ENCODE measurements at places on chromosomes 5 and 9.

DNA sequence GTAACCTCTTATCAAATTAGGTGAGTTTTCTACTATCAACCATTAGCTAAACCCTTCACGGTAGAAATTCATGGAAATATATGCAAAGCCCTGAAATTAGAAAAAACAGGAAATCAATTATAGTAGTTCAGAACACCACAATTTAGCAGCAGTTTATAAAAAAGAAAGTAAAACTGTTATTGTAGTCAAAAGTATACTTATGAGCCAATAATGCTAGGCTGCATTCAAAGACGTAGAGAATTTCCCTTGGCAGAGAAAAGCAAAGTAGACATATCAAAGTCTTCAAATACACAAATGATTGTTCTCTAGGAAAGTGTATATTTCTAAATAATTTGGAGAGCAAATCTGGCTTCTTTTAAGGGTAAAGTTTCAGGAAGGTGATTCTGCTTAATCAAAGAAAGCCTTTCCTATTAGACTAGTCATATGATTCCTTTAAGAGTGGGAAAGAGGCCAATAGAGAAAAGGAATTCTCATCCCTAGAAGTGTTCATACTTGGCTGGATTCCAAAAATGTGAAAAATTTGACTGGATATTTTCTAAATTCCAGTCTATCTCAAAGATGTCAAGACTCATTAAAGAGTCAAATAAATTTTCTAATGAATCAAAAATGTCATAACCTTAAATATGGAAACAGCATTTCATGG lies 185.5 kb downstream of the SMC2 start:
- DNase-seq: no peak

DNA sequence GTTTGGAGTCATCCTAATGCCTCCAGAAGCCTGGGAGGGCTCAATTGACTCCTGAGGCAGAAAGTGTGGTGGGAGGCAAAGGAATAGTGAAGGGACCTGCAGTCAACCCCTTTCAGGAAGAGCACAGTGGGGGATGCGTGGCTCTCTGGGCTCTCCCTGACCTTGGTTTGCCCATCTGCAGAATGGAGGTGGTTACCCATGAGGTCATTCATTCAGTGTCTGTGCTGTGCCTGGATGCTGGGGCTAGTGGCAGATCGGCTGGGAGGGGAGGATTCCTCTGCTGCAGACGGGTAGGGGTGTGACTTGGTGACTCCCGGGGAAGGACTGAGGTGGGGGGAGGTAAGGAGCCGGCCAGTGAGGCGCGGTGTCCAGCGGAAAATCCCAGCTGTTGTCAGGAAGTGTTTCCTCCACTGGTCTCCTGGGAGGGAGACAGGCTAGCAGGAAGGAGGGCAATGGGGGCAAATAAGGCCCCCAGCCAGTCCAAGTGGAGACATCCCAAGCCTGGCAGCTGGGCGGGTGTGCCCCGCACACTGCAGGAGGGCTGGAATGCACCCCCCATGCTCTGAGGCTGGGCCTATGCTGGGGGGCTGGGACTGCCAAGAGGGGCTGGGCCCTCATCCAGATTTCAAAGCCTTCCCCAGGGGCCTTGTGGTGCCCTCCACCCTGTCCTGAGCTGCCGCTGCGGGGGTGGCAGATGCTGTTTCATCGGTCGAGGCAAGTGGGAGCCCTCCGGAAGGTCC lies 10.9 kb downstream of the CXXC5 start:
- no peak for DNase-seq

DNA sequence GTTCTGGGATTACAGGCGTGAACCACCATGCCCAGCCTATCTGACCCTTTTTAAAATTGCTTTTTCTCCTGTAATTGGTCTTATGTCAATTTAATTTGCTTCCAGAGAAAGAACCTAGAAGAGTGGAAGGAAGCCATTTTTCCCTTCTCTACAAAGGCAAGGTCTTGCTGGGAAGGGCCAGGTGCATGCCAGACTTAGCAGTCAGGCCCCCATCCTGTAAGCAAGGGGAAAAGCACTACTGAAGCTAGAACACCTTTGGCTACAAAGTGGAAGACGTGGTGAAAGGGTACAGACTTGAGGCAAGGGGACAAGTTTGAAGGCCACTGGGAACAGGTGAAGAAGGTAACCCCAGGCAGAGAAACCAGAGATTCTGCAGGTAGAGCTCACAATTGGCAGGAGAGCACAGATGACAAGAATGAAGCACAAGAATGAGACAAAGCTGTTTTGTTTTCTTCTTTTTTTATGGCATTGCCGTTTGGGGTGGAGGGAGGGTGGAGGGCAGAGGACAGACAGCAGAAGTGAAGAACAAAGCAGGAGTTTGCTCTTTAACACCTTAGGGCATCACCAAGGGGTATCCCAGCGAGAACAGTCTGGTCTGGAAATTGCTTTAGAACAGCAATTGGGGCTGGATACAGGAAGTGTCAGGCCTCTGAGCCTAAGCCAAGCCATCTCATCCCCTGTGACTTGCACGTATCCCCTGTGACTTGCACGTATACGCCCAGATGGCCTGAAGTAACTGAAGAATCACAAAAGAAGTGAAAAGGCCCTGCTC lies 72.9 kb downstream of the SERINC5 start:
- no peak for DNase-seq

DNA sequence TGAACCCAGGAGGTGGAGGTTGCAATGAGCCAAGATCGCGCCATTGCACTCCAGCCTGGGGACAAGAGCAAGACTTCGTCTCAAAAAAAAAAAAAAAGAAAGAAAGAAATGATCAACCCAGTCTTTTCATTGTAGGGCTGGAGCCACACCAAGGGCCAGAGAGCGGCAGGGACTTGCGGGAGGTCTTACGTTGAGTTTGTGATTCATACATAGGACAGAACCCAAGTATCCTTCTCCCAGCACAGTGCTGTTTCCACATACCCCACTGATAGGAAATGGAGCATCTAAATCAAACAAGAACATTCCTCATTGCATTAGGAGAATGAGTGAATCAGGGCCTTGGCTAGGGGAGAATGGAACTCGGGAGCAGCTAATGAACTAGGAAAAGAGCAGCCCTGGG lies 3.5 kb upstream of the TNIP1 start:
- DNase-seq: no peak

DNA sequence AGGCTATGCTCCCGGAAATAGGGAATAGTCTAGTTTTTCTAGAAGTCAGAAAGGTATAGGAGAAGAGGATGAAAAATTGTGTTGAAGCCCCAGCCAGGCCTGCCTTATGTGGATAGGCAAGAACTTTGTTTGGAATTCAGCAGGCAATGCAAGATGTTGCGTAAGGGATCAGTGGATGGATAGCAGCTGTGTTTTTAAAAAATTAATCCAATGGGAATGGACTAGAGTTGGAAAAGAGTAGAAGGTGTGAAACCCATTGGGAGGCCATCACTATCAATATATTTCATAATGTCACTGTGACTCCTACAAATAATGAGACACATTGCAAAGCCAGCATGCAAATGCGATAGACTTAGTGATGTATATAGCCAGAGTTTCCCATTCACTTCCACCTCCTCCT lies 281.9 kb downstream of the MARCHF11 start:
- no peak for DNase-seq

- DNase-seq: peak; percentile 31
These were observed 14.2 kb upstream of the RALGDS start for GRCh38 chr9:133135146-133135745.

DNA sequence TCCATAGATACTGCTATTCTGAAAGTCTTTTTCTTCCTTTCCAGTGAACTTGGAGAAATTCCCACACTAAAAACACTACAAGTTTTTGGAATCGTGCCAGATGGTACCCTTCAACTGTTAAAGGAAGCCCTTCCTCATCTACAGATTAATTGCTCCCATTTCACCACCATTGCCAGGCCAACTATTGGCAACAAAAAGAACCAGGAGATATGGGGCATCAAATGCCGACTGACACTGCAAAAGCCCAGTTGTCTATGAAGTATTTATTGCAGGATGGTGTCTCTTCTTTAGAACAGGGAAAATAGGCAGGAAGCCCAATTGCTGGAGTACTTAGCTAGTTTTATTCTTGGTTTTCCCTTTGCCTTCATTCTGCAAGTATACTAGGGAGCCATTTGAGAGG lies 29.9 kb downstream of the SKP2 start:
- DNase-seq: no peak

DNA sequence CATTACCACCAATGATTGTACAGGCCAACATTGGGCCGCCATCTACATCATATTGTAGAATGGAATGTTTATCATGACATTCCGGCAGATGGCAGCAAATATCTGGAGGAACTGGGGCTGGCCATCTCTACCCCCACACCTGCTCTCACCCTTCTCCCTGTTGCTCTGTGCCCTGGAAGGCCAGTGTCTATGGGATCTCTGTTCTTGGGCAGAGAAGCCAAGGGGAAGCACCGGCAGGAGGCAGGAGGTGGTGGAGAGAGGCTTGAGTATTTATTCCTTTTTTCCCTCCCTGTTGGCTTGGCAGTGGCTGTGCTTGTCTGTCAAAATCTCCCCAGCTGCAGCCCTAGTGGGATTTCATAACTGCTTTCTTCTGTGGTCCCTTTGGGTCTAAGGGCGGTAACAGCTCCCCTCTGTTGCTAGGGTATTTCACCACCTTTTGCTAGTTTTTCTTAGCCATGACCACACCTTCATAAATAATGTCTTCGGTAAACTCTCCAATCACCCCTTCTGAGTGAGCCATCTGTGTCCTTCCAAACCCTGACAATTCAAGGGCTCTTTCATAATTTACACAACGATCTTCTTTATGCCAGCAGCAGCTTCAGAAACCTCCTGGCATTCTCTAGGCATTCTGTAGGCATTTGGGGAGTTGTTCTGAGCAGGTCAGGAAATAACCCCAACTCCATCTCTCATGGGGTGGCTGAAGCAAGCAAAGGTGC lies 225.8 kb downstream of the MELK start:
- DNase-seq: no peak

DNA sequence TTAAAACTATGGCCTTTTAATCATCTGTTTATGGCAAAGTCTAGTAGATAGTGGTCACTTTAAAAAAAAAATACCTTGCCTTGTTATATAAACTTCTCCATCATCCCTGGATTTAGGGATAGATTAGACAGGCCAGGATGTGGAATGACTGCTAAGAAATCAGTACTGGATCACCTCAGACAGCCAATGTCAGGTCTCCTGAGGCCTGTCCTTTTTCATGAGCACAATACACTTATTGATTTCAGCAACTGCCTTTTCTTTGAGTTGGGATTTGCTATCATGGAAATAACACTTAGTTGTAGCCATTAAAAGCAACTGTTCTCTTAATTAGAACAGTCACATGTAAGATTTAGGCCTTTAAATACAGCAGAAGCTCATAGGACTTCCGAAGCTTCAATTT lies 77.9 kb downstream of the NLN start:
- DNase-seq: no peak

GRCh38 chr9:120663950-120664349 lies 50.3 kb downstream of the MEGF9 start:
- DNase-seq: no peak

DNA sequence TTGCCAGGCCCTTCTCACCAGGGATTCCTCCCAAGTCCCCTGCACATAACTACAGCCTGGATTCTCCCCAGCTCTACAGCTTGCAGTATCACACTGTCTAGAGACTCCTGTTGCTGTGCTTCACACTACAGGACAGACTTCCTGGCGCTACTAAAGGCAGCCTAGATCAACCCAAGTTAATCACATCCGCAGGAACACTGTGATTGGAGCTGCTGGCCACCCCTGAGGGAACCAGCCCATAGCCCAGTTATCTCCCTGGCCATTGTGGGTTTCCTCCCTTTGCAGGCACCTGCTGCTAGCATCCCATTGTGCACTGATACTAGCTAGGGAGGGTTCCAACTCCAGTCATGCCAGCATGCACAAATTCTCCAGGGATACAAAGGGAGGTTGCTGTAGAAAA lies 53.5 kb downstream of the NLN start:
- DNase-seq: no peak

- DNase-seq: no peak
These were observed 6.8 kb downstream of the CA9 start for GRCh38 chr9:35680331-35681105.

DNA sequence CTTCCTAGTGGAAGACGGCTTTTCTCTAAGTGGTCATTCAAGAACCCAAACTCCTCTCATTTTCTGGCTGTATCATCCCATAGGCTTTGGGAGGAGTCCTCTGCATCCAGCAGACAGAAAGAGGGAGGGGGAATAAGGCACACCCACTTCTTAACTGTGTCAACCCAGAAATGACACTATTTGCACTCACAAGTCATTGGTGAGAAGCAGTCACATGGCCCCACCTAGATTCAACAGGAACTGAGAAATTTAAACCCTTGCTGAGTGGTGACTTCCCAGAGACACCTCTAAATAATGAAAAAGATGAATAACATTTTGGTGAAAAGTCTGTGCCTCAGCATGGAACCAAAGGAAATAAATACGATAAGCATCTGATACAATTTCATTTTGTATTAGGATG lies 120.0 kb downstream of the MCTP1 start:
- DNase-seq: no peak

GRCh38 chr5:74685979-74686631 lies 1.1 kb downstream of the HEXB start:
- DNase-seq: no peak

All from stimulated activated CD4-positive, alpha-beta T cell treated with anti-CD3 and anti-CD28 coated beads, Interleukin-15, amount 100 ng/mL, for 1 hour (primary cell).